ENCODE measurements at places on chromosomes 2 and 18.

DNA sequence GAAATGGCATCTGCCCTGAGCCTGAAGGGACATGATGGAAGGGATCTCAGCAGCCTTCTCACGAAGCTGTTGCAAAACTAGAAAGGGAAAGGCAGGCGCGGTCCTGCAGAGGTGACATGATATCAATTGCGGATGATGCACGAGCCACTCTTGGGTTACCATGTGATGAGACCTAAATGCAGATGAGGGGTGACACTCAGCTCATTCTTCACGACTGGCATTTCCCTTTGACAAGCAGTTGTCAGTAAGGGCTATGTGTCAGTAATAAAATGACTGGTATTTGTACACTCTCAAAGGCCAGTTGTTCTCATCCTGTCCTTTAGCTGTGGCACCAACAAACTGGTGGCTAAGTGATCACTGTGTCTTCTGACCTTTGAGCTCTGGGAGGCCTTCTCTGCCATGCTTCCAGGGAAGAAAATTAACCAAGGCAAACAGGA is 273.6 kb downstream of the ETAA1 start:
- DNase-seq = no peak

DNA sequence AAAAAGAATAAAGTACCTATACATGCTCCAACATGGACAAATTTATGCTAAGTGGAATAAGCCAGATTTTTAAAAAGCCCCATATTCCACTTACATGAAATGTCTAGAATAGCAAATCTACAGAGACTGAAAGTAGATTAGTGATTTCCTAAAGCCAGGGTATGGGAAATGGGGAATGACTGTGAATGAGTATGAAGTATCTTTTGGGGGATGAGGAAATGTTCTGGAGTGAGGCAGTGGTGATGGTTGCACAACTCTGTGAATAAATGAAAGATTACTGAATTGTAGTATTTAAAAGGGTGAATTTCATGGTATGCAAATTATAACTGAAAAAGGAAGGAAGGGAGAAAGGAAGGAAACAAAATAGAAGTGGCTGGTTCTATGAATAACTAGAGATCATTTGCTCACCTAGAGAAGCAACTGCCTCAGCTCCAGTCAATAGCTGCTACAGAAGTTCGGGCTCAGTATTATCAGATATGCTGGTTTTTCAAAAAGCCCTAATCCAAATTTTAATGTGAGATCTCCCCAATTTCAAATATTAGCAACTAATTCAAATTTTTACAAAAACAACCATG is 39.3 kb downstream of the MAP3K2 start:
- no peak for DNase-seq

- DNase-seq = no peak
These were observed 147.7 kb upstream of the SPATS2L start for GRCh38 chr2:200158647-200159356.

DNA sequence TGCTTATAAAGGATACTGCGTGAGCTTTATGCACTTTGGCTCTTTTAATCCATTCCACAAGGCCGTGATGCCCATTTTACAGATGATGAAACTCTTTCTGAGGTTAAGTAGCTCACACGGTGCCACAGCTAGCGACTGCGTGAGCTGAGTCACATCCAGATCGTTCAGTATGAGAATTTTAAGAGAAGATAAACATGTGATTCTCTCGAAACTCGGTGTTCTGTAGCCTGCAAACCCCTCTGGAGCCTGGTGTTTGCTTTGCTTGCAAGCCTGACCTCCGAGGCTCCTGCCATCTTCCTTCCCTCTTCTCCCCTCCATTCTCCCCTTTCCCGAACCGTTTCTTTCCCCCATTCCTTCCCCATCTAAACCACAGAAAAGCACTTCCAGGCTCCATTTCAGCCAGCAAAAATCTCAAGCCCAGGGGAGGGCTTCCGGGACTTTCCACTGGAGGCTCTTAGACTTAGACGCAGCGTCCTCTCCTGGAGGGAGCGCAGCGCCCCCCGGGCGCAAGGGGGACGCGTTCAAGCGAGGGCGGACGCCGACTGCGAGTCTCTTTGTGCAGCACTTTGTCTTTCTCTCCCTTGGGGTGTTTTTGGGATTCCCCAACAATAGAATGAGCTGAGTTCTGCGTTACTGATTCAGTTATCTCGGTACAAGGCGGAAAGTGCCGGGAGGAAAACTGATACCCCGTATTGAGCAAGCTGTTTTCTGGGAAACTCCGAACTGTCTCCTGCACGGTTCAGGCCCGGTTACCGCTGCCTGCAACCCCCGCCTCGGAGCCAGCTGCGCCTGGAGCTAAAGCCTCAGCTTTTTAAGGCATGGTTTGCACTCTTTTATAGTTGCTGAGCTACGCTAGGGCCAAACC is 38.0 kb downstream of the CYP1B1 start:
- no peak for DNase-seq

All from NAMALWA (cell line).